Activated T-cell treated with anti-CD3 and anti-CD28 coated beads, Interleukin-2, amount 50 U/mL, for 72 hours (primary cell): ENCODE measurements at places on chromosomes 11 and 22. TPM values are rescaled to one million over a fixed set of nuclear protein-coding genes. Genes with fewer than 3 reads are reported as not detected.
A peak's percentile ranks its signal among the peaks of the same experiment; 100 is the strongest.

GRCh38 chr11:93392867-93393266 is 62.3 kb downstream of the DEUP1 start:
- no peak for DNase-seq

Gene AMPD3
- 21.6 TPM for total RNA-seq

Gene PNPLA3
- 0.60 TPM for total RNA-seq

- DNase-seq = no peak
Observed at GRCh38 chr22:26825960-26826935, 168.9 kb downstream of the MIAT start.

- no peak for DNase-seq
Observed at GRCh38 chr11:125132071-125132470, 20.6 kb upstream of the TMEM218 start.

DNA sequence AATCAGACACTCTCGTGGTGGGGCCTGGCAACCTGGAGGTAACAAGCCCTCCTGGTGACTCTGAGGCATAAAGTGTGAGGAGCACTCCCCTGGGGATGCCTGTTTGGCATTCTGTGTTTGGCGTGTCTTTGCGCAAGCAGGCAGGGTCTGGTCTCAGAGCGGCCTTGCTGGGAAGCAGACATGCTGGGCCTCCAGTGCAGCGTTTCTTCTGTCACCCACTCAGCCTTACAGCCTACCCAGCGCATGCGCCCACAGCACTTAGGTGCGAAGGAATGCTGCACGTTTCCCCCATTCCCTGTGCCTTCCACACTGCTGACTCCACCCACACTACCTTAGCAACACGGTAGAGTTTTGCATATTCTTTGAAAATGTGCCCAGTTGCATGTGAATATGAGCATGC is 7.4 kb upstream of the CXCR5 start:
- no peak for DNase-seq

Gene RFPL2
- 0.50 TPM for total RNA-seq

DNA sequence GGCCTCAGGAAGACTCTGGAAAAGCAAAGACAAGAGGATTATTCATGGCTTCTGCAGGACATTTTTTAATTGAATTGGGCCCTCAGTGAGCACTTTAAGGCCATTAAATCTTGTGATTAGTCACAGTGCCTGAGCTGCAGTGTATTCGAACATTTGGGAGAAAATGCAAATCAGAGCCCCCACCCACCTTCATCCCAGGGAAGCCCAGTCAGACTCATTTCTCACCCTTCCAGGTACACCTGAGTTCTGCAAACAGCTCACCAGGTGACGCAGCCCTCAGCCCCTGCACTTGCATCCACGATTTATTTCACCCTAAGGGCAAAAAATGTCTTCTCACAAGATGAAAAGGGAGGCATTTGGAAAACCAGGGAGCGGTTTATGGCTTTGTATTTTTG is 128.7 kb downstream of the MPPED1 start:
- no peak for DNase-seq

Gene GGT5
- total RNA-seq = 0.37 TPM

DNA sequence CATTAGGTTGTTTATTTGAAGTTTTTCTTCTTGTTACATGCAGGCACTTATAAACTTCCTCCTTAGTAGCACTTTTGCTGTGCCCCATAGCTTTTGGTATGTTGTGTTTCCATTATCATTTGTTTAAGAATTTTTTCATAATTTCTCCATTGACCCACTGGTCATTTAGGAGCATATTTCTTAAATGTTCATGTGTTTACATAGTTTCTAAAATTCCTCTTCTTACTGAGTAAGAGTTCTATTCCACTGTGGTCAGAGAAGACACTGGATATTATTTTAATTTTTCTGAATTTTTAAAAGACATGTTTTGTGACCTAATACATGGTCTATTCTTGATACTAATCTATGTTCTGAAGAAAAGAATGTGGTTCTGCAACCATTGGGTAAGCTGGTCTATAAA is 333.0 kb downstream of the DDX10 start:
- DNase-seq = no peak

- no peak for DNase-seq
Observed at GRCh38 chr11:122004446-122004845, 111.6 kb downstream of the BLID start.

GRCh38 chr22:44855855-44856254 is 103.5 kb downstream of the ARHGAP8 start:
- peak; percentile 33 for DNase-seq

Gene EFCAB6
- 0.19 TPM for total RNA-seq

DNA sequence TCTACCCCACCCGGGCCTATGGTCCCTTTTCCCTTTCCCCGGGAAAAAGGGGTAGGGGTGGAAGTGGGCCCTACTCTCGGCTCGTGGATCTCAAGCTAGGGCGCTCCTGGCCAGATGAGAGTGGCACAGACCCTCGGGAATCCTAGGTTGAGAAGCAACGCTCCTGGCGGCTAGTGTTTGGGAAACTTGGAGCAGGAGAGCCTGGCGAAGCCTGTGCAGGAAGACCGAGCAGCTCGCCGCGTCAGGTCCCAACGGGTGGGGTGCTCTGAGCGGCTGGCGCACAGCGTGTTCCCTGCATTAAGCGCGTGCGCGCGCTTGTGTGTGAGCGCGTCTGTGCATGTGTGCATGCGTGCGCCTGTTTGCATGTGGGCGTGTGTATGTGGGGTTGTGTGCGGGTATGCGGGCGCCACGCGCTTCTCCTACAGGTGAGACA is 7.1 kb upstream of the FLI1 start:
- DNase-seq = peak; percentile 62

Gene TMEM45B
- total RNA-seq = 3.3 TPM

- DNase-seq = no peak
Observed at GRCh38 chr11:85582111-85582510, 45.0 kb downstream of the DLG2 start.

DNA sequence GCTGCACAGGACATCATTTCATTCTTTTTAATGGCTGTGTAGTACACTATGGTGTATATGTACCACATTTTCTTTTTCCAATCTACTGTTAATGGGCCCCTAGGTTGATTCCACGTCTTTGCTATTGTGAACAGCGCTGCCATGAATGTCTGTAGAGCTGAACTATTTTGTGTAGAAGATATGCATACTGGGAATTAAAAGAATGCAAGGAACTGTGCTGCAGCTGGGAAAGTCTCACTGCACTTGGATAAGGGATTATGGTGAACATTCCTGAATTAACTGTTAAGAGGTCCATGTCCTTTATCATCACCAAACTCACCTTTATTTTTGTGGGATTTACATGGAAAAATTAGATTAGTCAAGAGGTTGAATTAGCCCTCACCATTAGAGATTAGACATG is 224.7 kb downstream of the SNX19 start:
- no peak for DNase-seq

Gene PKDREJ
- total RNA-seq = not detected

Gene EMID1
- not detected for total RNA-seq

DNA sequence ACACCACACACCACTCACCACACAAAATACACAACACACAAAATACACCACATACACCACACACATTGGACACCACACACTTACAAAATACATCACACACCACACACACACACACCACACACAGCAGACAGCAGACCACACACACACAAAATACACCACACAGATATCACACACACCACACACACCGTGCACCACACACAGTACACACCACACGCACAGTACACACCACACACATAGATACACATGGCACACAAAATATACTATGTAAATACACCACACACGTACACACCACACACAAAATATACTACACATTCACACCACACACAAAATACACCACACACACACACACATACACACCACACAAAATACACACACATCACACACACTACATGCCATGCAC is 1243.5 kb downstream of the BRD1 start:
- DNase-seq = no peak
